ENCODE measurements at places on chromosomes 2 and 18.
A peak's percentile ranks its signal among the peaks of the same experiment; 100 is the strongest.

GRCh38 chr2:216920937-216921456 lies 61.1 kb upstream of the TNP1 start:
- DNase-seq: no peak

GRCh38 chr18:76757925-76758324 lies 64.4 kb upstream of the ZNF236 start:
- no peak for DNase-seq

GRCh38 chr2:160584972-160585494 lies 91.4 kb upstream of the RBMS1 start:
- DNase-seq: peak; percentile 66

GRCh38 chr18:74446178-74446577 lies 10.9 kb downstream of the DIPK1C start:
- DNase-seq: no peak

- DNase-seq: no peak
These were observed 242.2 kb upstream of the LRRTM1 start for GRCh38 chr2:80546766-80547165.

DNA sequence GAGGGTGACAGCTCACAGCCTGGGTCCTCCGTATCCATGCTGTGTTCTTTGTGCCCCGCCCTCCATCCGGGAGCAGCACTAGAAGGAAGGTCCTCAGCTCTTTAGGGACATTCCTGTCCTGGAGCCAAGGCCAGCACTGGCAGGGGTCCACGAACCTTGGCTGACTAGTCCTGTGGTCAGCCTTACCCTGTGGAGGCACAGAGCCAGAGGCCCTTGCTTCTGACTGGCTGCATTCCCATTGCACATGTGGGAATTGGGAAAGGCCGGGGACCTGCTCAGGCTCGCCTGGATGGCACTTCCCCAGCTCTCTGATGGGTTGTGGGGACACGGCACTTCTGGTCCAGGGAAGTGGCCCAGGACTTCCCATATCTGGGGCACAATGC lies 24.9 kb upstream of the RHOB start:
- peak; percentile 84 for DNase-seq

- no peak for DNase-seq
These were observed 220.9 kb downstream of the HDAC4 start for GRCh38 chr2:239179851-239180371.

- DNase-seq: no peak
These were observed 45.0 kb downstream of the KCTD1 start for GRCh38 chr18:26503382-26503781.

GRCh38 chr2:174431902-174432301 lies 36.4 kb downstream of the SCRN3 start:
- DNase-seq: no peak
